C1 segment of cervical spinal cord (tissue), 14 donors: ENCODE measurements at places on chromosomes 1 and 21.

DNA sequence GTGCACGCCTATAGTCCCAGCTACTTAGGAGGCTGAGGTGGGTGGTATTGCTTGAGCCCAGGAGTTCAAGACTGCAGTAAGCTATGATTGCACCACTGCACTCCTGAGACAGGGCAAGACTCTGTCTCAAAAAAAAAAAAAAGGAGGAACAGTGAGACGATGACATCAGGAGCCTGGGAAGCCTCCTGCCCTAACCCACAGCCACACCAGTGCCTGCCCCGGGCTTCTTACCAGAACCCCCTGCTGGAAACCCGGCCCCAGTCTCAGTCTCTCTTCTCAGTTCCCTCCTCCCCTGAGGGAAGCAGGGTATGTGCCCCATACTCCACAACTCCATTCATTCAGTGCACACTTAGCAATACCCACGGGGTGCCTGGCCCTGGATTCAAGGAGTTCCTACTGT is 9.1 kb downstream of the COL8A2 start:
- DNase-seq: no peak

- DNase-seq: no peak
These were observed 277.5 kb upstream of the KAZN start for GRCh38 chr1:14320986-14321385.

DNA sequence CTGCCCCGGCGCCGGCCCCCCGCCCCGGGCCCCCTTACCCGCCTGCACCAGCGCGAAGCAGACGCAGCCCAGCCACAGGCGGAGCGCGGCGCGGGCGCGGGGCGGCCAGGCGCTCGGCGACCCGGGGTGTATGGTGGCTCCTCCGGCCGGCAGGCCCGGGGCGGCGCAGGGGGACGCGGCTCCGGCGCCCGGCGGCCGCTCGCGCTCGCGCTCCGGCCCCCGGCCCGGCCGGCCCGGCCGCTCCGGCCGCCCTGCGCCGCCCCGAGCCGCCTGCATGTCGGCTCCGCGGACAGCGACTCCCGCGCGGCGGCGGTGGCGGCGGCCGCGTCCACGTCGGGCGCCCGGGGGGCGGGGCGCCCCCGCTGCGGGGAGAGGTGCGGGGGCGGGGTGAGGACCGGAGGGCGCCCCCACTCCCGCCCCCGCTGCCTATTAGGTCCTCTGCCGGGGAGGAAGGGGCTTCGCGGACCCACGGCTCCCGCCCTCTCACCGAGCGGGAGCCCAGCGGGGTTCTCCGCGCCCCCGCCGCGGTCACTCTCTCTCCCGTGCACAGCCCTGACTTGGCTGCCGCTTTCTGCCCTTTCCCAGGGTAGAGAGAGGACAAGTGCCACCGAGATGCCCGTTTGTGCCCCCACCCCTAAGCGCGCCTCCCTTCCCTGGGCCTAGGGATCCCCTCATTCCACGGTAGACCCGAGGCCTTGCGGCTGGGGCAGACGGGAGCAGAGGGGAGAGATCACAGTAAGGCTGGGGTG is at the start of gene FNDC5:
Gene FNDC5, minus strand, starts transcription at position 298 of the 749 bp plus-strand sequence.
- no peak for DNase-seq

- DNase-seq: no peak
These were observed 12.3 kb downstream of the BTBD19 start for GRCh38 chr1:44820328-44821239.

DNA sequence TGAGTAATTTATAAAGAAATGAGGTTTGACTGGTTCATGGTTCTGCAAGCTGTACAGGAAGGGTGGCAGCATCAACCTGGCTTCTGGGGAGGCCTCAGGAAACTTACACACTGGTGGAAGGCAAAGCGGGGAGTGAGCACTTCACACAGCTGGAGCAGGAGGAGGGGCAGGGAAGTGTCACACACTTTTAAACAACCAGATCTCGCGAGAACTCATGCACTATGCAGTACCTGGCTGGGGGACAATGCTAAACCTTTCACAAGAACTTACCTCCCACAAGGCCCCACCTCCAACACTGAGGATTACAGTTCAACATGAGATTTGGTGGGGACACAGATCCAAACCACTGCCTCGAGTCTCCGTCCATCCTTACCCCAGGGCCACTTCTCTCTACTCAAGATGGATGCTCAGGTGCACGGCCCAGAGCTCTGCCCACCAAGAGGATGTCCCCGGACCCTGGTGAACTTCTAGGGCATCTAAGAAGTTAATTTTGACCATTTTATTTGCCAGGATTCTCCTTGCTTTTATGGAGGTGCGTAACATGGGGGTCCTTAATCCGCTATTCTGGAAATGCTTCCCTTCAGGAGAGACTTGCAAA is 22.7 kb upstream of the ACTRT2 start:
- DNase-seq: no peak

GRCh38 chr1:102627145-102627544 is 481.2 kb downstream of the COL11A1 start:
- DNase-seq: no peak

- DNase-seq: no peak
These were observed 62.7 kb upstream of the EPS8L3 start for GRCh38 chr1:109826446-109826845.

- DNase-seq: no peak
These were observed 20.7 kb downstream of the C1QB start for GRCh38 chr1:22673486-22674409.

DNA sequence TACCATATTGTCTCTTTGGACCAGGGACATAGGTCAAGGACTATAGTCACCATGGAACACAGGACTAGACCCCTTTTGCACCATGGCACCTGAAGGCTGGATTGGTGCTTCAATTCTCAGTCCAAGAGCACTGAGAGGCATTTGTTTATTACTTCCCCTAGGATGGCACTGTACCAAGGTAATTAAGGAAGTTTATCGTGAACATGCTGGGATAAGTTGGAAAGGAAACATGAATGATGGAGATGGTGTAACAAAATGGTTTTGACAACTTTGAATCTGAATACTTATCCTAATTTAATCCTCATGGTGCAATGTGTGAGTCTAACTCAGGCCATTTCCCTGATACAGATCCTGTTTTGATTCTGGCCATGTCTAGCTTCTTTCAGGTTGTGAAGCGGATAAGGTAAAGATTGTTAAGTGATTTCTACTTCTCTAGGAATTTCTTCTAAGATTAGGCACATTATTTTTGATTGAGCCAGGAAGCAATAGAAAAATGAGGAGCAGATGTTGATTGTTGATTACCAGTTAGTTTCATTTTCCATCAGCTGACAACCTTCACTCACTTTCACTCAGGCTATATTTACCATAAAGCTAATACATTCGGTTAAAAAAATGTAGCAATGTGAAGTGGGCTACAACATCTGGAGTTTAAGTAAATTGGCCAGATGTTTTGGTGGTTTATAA is 37.3 kb upstream of the SIPA1L2 start:
- DNase-seq: no peak

GRCh38 chr1:178010674-178011464 is 41.0 kb upstream of the SEC16B start:
- no peak for DNase-seq

GRCh38 chr21:15929536-15929935 is 199.8 kb downstream of the USP25 start:
- DNase-seq: no peak

- no peak for DNase-seq
These were observed 1.2 kb upstream of the MR1 start for GRCh38 chr1:181032535-181032934.

GRCh38 chr1:59765011-59765730 is 49.6 kb upstream of the HOOK1 start:
- DNase-seq: no peak

DNA sequence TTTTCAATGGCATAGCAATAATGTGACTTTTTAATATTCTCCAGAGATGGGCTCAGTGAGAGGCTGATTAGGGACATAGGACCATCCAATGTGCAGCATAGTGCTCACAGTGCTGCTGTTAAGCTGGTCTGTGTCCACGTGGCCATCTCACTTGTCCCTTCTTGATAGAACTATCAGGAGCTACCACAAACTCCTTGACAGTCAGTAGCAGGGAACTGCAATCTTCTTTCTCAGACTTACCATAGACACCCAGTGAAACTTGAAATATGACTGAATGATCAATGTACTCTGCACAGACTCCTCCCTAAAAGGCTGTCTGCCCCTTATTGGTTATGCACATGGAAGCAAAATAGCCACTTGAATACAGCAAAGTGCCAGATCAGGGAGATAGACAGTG is 64.5 kb upstream of the WARS2 start:
- no peak for DNase-seq

DNA sequence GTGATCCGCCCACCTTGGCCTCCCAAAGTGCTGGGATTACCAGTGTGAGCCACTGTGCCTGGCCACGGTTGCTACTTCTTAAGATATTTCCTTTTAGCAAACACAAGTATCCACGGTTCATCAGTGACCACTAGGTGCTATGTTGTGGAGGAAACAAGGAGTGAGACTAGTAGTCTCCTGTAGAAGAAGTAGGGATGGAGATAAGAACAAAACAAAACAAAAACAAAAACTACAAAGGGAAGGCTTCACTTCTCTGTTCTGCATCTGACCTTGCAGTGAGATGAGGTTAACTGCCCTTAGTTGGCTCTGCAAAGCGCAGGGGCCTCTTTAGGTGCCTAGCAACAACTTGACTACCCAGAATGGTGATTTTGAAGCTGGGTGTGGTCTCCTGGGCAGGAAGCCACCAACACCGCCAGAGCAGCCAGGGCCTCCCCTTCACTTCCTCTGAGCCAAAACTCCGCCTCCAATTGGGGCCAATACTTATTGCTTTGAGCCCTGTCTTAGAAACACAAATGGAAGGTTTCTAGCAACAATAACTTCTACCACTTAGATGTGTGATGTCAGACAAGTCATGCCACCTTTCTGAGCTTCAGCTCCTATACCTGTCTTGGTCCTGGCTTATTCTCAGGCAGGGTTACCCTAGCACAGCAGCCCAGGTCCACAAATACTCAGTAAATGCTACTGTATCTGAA is 12.8 kb upstream of the CDC42 start:
- DNase-seq: no peak

DNA sequence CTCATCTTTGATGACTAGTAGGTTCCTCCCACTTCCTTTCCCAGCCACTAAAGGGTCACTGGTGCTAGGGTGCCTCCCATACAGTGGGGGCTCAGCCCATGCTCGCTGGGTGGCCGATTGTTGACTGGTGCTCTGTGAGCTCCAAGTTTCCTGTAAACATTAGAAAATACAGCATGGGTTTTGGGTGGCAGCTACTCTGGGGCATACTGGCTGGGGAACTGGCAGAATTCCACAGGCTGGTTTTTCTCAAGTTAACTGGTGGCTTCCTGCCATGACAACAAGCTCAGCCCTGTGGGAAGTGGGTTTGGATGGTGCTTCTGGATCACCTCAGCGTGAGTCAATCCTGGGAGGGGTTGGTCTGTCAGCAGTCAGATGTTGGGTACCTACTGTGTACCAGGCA is 28.7 kb upstream of the CRNN start:
- no peak for DNase-seq

DNA sequence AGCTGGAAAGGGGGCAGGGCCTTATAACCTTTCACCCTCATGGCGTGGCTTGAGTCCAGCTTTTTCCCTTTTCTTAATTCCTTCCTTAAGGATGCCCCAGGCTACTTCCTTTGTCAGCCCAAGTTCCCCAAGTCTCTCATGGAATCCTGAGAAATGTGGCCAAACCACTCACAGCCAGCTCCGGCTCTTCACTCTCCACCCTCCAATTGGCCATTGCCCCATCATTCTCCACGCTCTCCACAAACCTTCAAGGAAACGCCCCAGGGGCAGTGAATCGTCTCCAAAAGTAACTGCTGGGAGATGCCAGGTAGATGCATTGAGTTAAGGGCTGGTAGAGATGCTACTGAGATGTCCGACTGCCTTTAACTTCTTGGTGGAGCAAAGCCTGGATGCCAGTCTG is 113.5 kb upstream of the CD34 start:
- DNase-seq: no peak

- no peak for DNase-seq
These were observed 675.1 kb upstream of the ADGRL2 start for GRCh38 chr1:81125672-81126071.

DNA sequence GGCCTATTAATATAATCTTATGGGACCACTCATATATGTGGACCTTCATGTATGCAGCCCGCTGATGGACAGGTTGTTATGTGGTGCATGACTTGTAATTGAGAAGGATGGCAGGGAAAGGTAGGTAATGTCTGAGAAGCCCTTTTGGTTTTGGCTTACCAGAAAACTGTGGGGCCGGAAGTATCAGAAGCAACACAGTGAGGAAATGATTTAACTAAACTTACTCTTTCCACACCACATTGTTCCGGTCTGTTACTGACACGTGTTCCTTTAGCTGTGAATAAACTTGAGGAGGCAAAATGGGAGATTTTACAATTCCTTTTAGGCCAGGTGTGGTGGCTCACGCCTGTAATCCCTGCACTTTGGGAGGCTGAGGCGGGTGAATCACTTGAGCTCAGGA is 32.4 kb downstream of the KIF1B start:
- no peak for DNase-seq
